ENCODE measurements at places on chromosomes 16 and 17.
A peak's percentile ranks its signal among the peaks of the same experiment; 100 is the strongest.

DNA sequence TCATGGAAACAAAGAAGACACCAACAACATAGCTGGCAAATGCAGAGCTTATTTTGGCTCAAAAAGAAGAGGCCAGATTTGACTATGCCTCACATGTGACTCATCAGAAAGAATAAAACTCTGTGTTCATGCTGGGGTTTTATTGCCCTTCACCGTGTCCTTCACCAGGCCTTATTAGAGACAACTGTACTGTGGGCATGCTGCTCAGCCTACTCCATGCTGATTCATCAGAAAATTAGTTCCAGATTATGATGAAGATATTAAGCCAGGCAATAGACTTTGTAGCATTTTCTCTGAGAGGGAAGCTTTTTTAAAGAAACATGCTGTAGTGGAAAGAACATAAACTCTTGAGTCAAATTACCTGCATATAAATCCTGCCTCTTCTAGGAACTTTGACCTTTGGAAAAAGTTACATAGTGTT is 89.8 kb downstream of the CYB561 start:
- DNase-seq = no peak

DNA sequence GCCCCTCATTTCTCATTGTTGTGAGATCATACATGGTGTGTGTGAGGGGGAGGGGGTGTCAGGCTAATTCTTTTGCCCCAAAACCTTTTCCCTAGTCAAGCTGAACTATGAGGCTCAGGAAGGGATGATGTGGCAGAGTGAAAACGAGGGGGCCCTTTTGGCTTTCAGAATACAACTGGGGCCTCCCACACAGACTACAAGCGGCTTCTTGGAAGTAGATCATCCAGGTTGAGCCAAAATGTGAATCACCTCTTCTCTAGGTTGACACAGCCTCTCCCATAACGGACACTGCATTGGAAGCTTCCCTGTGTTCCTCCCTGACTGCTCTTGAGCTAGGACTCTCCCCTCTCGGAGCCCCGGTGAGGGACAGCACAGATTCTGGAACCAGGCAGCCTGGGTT is 2.3 kb upstream of the ALKBH5 start:
- DNase-seq = no peak

- DNase-seq = no peak
Observed at GRCh38 chr17:76074390-76075363, at the start of gene GALR2. GALR2 (plus strand) TSS chr17:76074781; CDS start chr17:76074884, 103 bp downstream.

- DNase-seq = no peak
Observed at GRCh38 chr17:73137376-73137775, 27.4 kb upstream of the SSTR2 start.

GRCh38 chr16:17177242-17177958 is 293.4 kb downstream of the XYLT1 start:
- no peak for DNase-seq

DNA sequence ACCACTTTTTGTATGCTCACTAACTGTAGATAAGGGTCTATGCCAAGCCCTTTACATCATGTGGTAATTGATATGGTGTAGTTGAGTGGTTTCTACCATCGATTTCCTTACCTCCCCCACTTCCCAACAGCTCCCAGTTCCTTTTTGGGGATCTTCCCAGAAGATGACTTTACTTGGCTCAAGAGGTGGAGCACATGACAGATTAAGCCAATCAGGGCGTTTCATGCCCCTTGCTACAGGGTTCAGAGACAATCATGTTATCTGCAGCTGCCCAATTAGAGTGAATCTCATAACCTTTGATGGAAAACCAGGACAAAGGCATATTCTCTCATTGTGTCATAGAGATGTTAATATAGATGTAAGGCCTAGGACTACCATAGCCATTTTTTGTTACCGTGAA is 16.2 kb upstream of the BMERB1 start:
- DNase-seq = no peak

GRCh38 chr16:56869513-56870275 is 4.7 kb downstream of the SLC12A3 start:
- DNase-seq = peak; percentile 41

GRCh38 chr16:12674071-12674470 is 129.6 kb downstream of the CPPED1 start:
- DNase-seq = peak; percentile 63

GRCh38 chr17:40349895-40350688 is 14.4 kb downstream of the GJD3 start:
- no peak for DNase-seq

GRCh38 chr17:18213666-18214270 is 11.7 kb upstream of the LLGL1 start:
- DNase-seq = no peak

- no peak for DNase-seq
Observed at GRCh38 chr16:1156055-1156982, 3.4 kb downstream of the CACNA1H start.

GRCh38 chr16:2845116-2845515 is 12.9 kb downstream of the PRSS22 start:
- DNase-seq = no peak

GRCh38 chr17:491086-492021 is 138.7 kb upstream of the RPH3AL start:
- no peak for DNase-seq

DNA sequence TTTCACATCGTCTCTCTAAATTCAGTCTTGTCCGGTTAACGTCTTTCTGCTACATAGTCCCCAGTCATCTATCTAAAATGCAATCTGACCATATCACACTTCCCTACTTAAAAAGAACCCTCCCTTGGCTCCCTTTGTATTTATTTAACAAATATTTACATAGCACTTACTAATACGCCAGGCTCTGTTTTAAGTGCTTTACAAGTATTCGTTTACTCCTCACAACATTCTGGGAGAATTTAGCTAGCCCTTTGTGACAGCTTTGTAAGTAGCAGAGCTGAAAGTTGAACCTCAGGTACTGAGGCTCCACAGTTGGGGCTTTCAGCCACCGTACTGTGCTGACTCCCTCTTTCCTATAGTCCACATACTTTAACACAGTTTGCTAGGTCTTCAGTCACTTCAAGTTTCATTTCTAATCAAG is 9.2 kb downstream of the PAFAH1B1 start:
- no peak for DNase-seq

DNA sequence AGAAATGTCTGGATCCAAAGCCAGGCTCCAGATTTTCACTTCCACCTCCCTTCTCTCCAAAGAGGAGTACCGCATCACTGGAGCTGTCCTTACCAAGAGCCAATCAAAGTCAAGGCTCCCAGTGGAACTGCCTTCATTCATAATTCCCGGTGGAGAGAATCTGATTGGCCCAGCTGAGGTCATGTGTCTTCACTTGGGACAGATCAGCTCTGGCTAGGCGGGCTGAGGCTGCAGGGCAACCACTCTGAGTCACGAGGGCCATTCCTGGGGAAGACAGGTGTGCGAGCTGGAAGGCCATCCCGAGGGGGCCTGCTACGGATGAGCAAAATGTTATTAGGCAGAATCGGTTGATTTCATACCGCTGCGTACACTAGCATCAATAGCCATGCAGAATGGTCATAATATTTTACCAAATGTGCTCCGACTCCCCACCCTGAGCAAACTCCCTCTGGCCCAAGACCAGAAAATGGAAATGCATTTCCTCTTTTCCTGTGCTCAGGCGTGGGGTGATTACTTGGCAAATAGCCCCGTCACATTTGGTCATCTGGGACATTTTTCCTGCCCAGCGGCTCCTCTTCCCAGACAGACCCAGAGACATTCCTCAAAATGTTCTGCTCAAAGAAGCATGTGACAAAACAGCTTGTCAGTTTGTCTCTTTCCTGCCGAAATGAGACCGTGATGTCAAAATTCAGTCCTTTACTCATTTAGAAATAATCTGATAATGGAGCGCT is 111.1 kb downstream of the AIPL1 start:
- DNase-seq = no peak

DNA sequence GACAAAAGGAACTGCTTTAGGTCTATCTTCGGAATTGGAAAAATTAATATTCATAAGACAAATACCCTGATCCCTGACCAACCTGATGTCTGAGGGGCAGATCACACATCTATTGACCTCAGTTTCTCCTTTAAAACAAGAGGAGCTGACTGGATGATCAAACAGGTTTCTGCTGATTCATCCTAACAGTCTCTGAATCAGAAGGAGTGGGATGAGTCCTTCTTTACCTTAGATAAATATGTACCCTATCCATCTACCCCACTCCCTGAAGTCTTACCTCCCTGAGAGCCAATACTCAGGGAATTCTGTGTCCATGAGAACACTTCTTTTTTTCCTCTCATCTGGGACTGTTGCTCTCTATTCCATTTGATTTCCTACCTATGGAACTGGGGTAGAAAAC is 80.3 kb upstream of the CRHR1 start:
- no peak for DNase-seq

GRCh38 chr17:66711881-66712321 is 123.0 kb upstream of the CACNG5 start:
- no peak for DNase-seq

- no peak for DNase-seq
Observed at GRCh38 chr16:31498493-31498892, 9.7 kb downstream of the RUSF1 start.
